ENCODE measurements at places on chromosomes 11 and 22. TPM values are rescaled to one million over a fixed set of nuclear protein-coding genes. Genes with fewer than 3 reads are reported as not detected.
A peak's percentile ranks its signal among the peaks of the same experiment; 100 is the strongest.

GRCh38 chr11:85679576-85679975 is 6.4 kb downstream of the CCDC89 start:
- H3K36me3 ChIP-seq = no peaks in the 10 kb centered on the region
- peaks cover 22% of the 10 kb centered on the region for H3K27me3 ChIP-seq
- H3K4me3 ChIP-seq = no peak overlapping the region
- H3K27ac ChIP-seq = no peak overlapping the region
- peaks cover 19% of the 10 kb centered on the region for H3K4me1 ChIP-seq
- no peak for DNase-seq

DNA sequence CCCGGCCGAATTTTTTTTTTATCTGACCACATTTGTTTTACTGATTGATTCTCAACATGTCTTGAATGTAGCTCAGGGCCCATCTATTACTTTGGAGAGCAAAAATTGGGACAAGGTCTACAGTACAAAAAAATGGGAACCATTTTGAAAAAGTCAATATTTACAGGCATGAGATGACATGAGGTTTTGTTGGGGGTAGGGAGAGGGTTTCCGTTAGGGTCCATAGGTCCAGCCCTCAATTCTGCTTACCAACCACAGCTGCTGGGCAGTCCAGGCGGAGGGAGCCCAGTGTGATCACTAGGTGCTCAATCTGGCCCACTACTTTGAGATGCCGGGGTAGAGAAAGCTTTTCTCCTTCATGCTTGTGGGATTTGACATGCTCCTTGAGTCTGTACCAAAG is 18.3 kb downstream of the NRIP3 start:
- no peak for DNase-seq
- H3K4me1 ChIP-seq = peaks cover 9% of the 10 kb centered on the region
- H3K36me3 ChIP-seq = no peaks in the 10 kb centered on the region
- peaks cover 10% of the 10 kb centered on the region for H3K27me3 ChIP-seq

DNA sequence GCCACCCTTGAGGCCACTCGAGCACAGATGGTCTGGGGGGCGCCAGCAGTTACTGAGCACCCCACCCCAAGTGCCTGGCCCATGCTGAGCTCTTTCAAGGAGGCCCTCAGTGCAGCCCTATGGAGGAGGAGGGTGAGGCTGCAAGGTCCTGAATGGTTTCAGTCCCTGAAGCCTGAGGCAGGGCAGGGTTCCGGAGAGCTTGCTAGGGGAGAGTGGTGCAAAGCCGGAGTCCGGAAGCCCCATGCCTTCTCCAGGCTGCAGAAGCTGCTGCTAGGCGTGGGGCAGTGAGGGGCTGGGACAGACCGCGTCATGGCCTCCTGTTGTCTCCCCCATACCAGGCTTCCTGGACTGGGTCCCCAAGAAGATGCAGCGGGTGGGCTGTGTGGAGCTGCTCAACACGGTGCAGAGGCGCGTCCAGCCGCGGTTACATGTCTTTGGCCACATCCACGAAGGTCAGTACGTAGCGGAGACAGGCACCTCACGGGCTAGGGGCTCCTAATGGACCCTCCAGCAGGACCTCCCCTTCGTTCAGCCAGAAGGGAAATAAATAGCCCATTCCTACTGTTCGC is 90.6 kb downstream of the MPPED1 start:
- no peak for DNase-seq
- H3K4me1 ChIP-seq = no peaks in the 10 kb centered on the region
- H3K4me3 ChIP-seq = no peak overlapping the region
- no peaks in the 10 kb centered on the region for H3K27me3 ChIP-seq
- H3K36me3 ChIP-seq = no peaks in the 10 kb centered on the region

DNA sequence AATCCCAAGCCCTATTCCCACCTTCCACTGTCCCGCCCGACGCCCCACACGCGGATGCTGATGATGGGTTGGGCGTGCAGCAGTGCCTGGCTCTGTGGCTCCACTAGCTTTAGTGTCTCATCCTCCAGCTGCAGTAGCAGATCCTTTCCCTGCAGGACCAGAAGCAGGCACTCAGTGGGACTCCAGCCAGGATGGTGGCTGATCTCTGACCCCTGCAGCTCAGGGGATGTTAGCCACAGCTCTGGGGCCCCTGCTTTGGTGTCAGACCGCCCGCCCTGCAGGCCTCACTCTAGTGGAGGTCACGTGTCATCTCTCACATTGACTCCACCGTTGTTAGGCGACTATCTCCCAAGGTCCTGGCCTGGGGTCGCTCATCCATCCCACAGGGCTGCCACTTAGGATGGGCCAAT is 11.8 kb downstream of the SMPD1 start:
- H3K36me3 ChIP-seq = peaks cover 54% of the 10 kb centered on the region
- H3K27ac ChIP-seq = peak overlapping the region; percentile 98
- H3K4me1 ChIP-seq = peaks cover 62% of the 10 kb centered on the region
- peak overlapping the region; percentile 81 for H3K4me3 ChIP-seq

C11orf97 gene
- not detected for total RNA-seq

GRCh38 chr11:12800032-12800671 is 125.9 kb downstream of the TEAD1 start:
- DNase-seq = no peak
- no peaks in the 10 kb centered on the region for H3K36me3 ChIP-seq
- H3K27me3 ChIP-seq = peaks cover 44% of the 10 kb centered on the region

DNA sequence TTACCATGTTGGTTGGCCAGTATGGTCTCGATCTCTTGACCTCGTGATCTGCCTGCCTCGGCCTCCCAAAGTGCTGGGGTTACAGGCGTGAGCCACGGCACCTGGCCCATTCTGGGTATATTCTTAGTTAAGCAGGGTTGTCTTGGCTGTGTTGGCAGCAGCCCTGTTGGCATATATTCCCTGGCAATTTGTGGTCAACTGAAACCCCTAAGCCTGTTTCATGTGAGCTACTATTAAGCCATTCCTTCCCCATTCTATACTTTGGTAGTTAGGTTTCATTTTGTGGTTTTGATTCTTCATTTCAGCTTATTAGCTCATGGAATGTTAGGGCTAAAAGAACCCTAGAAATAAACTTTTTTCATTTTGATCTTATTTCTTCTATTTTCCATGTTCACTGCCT is 22.2 kb upstream of the IL18BP start:
- H3K4me1 ChIP-seq = no peaks in the 10 kb centered on the region
- H3K27me3 ChIP-seq = no peaks in the 10 kb centered on the region
- DNase-seq = no peak
- no peak overlapping the region for H3K27ac ChIP-seq

DNA sequence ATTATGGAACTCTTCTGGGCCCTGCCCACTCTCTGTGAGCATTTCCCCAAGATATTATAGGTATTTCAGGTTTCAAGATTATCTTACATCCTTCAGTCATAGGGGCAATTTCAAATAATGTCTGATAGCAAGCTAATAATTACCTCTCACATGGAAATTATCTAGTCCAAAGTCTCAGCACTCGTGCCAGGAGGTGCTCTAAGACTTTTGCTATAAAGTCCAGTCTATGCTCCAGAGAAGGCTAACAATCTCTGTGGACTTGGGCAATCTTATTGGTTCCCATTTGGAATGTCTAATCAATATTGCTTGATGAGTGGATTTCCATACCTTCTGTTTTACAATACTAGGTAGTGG is 5.4 kb downstream of the TREH start:
- DNase-seq = no peak
- no peak overlapping the region for H3K27ac ChIP-seq
- H3K27me3 ChIP-seq = peaks cover 22% of the 10 kb centered on the region

GRCh38 chr11:92981508-92982043 is 12.1 kb downstream of the MTNR1B start:
- H3K27ac ChIP-seq = no peak overlapping the region
- no peak overlapping the region for H3K4me3 ChIP-seq
- H3K36me3 ChIP-seq = no peaks in the 10 kb centered on the region
- DNase-seq = no peak
- H3K27me3 ChIP-seq = no peaks in the 10 kb centered on the region

ZNF214 gene
- not detected for total RNA-seq

DNA sequence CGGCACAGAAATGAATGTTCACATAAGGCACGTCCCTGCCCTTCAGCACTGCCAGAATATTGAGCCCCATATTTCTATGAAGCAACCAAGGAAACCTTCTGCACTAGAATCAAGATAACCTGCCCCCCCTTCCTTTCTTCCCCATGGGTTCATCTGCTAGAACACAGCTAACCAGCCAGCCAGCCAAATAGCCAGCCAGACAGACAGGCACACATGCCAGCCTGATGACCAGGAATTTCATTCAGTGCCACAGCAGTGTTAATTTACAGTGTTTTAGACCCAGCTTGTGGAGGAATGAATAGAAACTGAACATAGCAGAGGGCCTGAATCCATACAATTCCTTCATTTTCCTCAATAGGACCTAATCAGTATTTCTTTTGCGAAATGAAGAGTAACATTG is 57.0 kb downstream of the TENM4 start:
- H3K36me3 ChIP-seq = no peaks in the 10 kb centered on the region
- peaks cover 1% of the 10 kb centered on the region for H3K27me3 ChIP-seq
- no peaks in the 10 kb centered on the region for H3K4me1 ChIP-seq
- no peak overlapping the region for H3K4me3 ChIP-seq
- DNase-seq = no peak

OR51E1 gene
- not detected for total RNA-seq
